ENCODE measurements at places on chromosomes 12 and 14.
A peak's percentile ranks its signal among the peaks of the same experiment; 100 is the strongest.

DNA sequence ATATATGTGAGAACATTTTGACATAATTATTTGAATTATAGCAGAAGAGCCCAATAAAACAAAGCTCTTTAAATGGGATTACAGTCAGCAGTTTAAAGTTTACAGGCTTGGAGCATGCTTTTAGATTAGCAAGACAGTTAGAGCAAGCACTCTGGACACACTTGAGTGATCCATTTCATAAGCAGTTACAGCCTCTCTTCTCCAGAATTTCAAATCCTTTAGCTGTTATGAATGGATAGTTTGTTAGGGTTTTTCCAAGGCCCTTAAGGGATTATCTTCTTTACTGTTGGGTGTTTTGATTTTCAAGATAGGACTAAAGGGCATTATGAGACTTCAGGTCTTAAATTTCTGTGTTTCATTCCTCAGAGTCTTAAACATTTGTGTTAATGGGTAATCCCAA, 36.3 kb downstream of the BEST3 start:
- no peak for DNase-seq

DNA sequence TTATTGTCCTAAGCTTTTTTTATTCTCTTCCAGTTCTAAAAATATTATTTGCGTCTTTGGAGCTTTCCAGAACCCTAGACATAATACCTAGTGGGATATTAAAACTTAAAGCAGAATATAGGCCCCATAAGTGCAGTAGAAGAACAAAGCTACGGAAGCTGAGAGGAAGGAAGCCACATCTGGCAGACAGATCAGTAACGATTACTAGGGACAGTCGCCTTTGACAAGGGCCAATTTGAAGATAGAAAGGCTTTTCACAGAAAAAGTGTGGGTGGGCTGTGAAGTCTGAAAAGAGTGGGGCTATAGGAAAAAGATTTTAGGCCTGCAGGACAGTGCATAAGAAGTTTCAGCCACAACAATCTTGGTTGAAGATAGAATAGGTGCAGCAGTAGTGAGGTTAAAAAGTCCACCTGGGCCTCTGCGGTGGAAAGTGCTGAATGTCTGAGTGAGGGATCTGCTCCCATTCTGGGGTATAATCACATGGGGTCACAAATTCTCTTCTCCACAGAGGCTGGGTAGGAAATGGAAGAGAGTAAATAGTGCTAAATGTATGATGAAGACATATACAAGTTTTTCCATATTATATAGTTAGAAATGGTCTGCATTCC, 114.5 kb downstream of the CMAS start:
- no peak for DNase-seq

- no peak for DNase-seq
Observed at GRCh38 chr12:109946913-109947312, 46.8 kb downstream of the TCHP start.

DNA sequence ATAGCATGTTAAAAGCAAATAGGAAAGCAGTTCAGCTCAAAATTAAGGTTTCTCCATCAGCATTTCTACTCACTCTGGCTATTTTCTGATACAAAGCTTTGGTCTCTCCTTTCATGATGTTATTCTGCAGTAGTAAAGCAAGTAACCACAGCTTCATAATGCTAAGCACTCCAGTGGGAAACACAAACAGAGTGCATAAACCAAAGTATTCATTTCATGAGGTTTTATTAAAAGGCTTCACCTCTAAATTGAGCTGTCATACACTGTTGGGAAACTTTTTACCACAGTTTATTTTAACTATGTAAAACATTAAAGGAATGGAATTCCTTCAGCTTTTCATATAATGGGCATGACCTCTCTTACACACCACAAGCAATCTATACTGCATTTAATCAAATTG, 157.9 kb upstream of the LMO3 start:
- DNase-seq: peak; percentile 8

GRCh38 chr12:49808686-49809380, 19.4 kb downstream of the NCKAP5L start:
- no peak for DNase-seq

DNA sequence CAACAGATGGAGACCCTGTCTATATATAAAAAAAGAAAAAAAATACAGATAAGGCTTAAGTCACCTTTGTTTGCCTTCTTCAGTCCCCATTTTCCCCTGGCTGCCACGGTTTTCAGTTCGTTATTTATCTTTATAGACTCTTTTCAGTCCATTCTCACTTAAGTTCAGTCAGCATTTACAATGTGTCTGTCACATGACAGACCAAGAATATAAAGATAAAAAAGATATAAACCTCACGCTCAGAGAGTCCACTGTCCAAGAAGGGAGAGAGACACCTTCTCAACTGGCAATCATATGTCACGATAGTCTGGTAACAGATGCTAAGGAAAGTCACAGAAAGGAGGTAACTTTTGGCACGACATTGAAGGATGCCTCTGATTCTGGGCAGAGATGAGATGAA, 13.4 kb upstream of the POLR3B start:
- DNase-seq: no peak

- DNase-seq: no peak
Observed at GRCh38 chr14:91046488-91047072, 13.9 kb downstream of the RPS6KA5 start.

DNA sequence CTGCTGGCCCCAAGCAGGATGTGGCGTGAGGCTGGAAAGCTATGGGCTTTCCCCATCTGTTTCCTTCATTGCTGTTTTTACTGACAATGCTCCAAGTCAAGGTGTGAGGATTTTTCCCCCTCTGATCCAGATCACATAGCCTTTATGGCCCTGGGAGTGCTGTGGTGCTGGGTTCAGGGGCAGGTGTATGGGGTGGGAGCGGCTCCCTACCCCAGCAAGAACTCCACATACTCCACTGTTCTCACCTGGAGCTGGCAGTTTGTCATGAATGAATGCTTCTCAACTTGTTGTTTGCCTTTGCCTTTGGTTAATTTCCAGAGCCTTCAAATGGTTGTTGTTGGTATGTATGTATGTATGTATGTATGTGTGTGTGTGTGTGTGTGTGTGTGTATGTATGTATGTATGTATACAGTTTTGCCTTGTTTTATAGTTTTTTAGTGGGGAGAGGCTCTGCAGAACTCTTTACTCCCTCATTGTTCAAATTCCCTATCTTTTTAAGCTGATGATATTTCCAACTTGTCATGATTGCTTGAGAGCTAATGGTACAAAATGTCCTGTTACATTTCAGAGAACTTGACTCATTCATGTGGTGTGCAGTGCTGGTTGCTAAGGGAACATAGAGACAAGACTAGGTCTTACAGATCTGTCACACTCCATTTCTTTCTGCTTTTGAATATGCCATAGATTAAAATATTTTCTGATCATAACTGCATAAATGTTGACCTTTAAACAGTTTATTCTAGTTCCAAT, 36.6 kb upstream of the ASPG start:
- DNase-seq: peak; percentile 37

DNA sequence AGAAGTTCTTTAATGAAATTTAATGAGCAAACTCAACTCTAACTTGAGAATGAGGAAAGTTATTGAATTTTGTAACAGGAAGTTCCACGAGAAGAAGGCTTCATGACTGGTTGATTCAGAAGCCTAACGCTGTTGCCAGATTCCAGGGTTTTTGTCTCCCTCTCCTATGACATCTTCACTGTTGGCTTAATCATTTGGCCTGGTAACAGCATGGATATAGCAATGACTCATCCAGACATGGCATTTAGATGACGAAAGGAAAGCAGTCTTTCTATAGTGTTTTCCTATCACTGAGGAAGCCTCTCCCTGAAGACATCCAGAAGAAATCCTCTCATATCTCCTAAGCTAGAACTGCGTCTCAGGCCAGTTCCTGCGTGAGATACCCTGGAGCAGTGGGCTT, 9.4 kb upstream of the KCNA1 start:
- peak; percentile 32 for DNase-seq

- DNase-seq: no peak
Observed at GRCh38 chr12:41162461-41162860, 25.7 kb upstream of the PDZRN4 start.

DNA sequence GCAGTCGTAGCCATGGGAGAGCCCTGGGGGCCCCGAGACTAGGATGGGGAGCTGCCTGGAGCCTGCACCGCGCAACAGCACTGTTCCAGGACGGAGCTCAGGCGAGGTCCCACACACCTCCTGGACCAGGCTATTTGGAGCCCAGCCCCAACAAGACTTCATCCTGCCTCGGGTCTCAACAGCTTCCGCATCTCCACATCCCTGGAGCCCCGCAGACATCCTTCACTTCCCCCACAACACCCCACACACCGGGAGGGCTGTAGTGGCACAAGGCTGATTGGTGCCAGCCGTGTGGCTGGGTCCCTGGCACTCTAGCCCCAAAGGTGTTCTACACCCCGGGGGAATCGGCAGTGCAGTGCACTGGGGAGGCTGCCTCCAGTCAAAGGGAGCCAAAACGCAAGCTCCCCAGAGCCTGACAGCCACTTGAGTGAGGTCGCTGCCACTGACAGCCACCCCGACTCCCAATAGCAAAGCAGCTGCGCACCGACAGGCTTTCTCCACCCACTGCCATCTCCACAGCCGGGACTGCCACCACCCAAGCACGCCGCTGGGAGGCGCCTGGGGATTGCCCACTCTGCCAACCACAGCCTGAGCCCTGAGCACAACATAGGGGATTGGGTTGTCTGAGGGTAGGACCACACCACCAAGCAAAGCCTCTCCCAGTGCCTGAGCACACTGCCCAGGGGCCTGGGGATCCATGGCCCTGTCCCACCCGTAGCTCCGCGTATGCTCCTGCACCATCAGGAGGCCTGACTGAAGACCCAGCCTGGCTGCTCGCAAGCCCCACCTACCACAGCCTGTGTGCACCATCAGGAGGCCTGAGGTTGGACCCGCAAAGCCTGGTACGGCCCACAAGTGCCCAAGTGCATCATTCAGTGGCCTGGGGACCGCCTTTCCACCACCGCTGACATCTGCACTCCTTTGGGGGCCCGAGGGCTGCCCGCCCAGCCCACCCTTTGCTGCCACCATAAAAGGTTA, 13.2 kb upstream of the KLRF1 start:
- DNase-seq: no peak

GRCh38 chr12:39595928-39596327, 23.7 kb downstream of the ABCD2 start:
- no peak for DNase-seq

GRCh38 chr12:76275511-76276093, 72.6 kb downstream of the BBS10 start:
- no peak for DNase-seq

DNA sequence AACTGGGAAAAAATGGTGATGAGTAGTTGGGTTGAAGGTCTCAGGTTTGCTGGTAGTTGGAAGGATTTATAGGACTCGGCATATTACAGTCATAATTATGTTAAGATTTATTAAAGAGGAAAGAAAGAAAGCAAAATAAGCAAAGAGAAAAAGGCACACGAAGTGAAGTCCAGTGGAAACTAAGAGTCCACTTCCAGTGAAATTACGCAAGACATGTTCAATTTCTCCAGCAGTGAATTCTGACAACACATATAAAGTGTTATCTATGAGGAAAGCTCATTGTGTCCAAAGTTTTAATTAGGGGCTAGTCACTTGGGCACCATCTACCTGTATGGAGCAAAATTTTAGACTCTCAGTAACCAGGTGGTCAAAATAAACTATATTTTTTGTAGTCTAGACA, 143.3 kb downstream of the CEP128 start:
- no peak for DNase-seq

DNA sequence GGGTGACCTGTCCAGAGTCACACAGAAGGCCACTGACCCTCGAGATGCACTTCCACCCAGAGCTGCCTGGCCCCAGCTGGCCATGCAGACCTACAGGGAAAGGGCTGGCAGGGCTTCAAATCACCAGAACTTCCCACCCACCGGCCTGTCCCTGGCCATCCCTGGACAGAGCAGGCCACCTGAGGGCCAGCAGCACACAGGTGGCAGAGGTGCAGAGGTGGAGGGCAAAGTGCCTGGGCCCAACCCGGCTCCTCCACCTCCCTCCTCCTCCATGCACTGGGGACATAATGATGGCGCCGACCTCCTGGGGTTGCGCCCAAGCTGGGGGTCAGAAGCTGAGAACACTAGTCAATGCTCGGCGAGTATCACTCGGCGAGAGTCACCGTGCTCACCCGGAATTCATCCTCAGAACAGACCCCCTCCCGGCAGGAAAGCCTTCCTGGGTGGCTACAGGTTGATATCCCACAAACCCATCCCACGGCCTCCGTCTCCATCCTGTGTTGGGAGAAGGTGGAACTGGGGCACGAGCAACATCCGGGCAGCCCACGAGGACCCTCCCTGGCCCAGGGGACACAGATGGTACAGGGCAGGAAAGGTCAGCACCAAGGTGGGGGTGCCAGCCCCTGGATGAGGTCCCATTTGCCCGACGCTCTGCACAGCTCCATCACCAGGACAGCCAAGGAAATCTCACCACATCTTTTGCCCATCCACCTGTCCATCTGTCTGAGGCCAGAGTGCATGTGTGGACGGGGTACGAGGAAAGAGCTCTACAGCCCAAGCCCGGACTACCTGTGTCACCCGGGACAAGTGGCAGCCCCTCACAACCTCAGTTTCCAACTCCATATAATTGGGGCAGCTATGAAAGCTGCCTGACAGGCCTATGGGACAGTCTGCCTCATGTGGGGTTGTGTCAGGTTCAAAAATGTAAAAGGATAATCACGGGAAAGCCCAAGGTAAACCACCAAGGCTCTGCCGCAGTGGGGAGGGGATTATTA, 10.8 kb downstream of the BEGAIN start:
- DNase-seq: no peak

DNA sequence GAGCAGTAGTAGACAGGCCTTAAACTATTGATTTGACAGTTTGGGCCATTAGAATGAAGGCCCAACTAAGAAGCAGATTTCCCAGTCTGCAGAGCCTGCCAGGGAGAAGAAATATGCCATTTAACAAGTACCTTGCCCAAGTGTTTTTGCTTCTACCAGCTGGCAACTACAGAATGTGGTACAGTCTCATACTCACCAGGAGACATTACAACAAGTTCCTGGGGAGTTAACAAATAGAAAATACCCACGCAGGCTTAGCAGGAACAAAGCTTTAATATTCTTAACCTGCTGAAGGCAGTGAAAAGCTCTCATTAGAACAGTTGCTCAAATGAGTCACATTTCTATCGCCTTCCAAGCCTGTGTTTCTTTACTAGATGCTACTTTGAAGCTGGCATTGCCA, 241.0 kb downstream of the TMEM117 start:
- no peak for DNase-seq

DNA sequence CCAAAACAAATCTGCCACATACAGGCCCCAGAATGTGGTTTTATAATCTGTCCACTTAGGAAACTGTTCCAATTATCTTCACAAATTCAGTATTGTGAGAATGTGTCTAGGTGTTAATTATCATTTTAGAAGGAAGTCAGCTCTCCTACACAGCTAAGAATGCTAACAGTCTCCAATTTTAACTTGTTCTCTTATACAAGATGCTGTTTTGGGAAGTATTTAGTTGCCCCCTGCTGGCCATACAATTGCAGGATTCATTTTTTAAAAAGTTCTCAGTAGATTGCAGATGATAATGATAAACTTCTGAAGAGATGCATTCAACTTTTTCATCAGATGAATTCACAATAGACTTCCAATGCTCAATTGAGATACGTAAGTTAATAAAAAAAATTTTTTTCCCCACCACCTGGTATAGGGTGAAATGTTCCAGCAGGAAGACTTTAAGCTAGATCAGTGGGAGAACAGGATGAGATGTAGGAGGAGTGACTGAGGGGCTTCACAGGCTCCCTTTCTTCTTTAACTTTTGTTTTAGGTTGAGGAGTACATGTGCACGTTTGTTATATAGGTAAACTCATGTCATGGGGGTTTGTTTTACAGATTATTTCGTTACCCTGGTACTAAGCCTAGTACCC, 27.3 kb upstream of the OSBPL8 start:
- peak; percentile 40 for DNase-seq

Data from non-pigmented ciliary epithelial cell (primary cell).